ENCODE measurements at places on chromosomes 6 and 20.

GRCh38 chr6:10266061-10266460 lies 148.8 kb downstream of the TFAP2A start:
- DNase-seq: no peak

DNA sequence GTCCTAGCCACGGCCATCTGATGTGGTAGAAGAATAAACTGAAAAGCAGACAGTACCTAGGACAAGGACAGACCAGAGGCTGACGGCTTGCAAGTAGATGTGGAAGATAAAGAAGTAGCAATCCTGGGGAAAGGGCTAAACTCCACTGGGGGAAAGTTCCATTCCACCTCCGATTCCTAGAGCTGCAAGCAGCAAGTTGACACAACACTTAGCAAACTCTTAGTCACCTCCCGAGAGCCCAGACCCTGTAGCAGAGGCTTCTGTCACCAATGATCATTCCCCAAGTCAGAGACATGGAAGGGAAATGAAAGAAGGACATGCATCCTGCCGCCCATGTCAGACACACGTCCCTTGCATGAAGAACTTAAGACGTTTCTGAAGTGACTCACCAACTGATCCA lies 99.2 kb upstream of the RPS6KA2 start:
- no peak for DNase-seq

DNA sequence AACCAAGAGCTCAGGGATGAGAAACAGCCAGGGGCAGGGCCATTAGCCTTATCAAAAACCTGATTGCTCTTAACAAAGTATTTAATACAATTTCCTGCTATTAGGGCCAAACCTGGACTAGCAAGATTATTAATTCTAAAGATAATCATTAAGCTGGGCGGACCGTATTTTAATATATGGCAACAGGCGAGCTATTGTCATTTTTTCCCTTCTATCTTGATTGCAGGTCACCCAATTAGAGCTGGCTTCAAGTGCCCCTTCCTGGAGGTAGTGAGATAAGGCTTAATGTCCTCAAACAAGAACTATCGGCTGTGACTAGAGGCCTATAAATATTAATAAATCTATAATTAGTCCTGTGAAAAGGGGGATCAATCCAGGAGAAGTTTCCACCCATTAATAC lies 66.0 kb upstream of the BLCAP start:
- DNase-seq: no peak

GRCh38 chr6:37903351-37904340 lies 84.1 kb downstream of the ZFAND3 start:
- no peak for DNase-seq

DNA sequence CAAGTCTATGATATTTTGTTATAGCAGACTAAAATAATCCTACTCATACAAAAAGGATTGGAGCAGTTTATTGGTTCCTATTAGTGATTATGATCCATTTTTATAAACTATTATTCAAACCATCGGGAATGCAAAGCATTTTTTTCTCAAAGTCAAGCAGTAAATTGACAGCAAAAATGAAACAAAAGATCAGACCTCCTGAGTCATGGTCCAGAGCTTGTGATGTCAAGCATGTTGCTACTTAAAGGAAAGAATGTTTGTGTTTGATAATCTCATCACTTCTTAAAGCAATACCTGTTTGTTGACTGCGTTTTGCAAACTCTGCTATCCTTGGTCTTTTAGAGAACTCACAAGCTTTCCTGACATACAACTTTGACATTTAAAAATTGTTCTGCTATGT lies 204.4 kb downstream of the SAMD5 start:
- no peak for DNase-seq

DNA sequence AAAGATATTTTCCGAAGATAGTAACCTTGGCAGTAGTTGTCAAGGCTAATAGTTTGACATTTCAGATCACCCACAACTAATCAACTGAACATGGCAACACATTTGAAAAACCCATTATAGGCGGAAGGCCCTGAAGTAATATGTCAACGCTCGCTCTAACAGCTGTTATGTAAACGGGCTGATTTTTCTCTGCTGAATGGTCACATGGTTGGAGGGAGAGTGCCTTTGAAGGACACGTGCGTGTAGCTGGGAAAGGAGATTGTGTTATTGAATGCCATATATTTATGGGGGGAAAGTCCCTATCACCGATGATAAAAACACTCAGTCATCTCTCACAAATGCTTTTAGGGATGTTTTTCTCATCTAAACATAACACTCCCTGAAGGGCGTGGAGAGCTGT lies 160.0 kb upstream of the RALGAPA2 start:
- no peak for DNase-seq

GRCh38 chr6:159117563-159117962 lies 51.6 kb upstream of the FNDC1 start:
- no peak for DNase-seq

DNA sequence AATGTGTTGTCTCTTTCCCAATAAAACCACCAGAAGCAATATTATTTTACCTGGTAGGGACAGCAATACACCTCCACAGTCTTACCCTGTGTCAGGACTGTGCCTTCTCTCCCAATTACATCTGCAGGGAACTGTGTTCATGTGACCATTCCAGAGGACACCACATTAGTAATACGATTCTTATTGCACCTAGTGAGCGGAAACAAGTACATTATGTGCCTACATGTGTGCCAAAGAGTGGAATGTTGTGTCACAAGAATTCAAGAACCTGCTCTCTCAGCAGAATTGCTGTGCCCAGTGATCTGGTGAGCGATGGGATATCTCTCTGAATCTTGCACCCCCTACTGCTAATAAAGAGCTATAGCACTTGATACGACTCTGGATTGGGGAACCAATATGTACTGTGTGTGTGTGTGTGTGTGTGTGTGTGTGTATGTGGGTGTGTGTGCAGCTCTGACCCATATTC lies 57.4 kb upstream of the FOXC1 start:
- peak; percentile 46 for DNase-seq

DNA sequence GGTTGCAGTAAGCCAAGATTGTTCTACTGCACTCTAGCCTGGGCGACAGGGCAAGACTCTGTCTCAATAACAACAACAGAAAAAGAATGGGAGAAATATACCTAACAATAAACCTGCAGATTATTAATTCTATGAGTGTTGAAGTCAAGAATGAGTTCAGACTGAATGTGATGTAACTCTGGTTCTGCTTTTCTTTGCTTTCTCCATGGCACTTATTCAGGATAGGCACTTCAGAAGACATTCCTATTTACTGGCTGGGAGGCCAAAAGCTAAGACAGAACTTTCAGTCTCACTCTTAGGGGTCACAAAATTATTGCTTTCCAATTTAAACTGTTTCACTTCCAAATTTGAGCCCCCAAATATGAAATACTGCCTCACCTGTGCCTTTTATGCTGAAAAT lies 15.7 kb upstream of the PRIM2 start:
- DNase-seq: no peak

GRCh38 chr20:59405226-59406200 lies 105.1 kb downstream of the EDN3 start:
- DNase-seq: no peak

DNA sequence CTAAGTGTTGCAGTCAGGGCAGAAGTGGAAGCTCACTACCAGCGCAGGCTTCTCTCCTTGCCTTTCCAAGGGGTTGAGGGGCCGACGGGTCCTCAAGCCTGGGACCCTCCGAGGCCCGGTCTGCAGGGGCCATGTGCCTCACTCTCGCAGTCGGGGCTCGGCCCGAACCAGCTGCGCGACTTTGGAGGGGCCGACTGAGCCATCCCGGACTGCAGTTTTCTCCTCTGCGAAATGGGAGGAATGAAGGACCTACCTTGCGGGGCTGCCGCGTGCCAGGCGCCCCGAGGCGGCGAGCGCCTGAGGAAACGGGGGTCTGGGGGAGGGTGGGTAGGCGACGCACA lies 5.6 kb downstream of the LZTS3 start:
- DNase-seq: no peak

DNA sequence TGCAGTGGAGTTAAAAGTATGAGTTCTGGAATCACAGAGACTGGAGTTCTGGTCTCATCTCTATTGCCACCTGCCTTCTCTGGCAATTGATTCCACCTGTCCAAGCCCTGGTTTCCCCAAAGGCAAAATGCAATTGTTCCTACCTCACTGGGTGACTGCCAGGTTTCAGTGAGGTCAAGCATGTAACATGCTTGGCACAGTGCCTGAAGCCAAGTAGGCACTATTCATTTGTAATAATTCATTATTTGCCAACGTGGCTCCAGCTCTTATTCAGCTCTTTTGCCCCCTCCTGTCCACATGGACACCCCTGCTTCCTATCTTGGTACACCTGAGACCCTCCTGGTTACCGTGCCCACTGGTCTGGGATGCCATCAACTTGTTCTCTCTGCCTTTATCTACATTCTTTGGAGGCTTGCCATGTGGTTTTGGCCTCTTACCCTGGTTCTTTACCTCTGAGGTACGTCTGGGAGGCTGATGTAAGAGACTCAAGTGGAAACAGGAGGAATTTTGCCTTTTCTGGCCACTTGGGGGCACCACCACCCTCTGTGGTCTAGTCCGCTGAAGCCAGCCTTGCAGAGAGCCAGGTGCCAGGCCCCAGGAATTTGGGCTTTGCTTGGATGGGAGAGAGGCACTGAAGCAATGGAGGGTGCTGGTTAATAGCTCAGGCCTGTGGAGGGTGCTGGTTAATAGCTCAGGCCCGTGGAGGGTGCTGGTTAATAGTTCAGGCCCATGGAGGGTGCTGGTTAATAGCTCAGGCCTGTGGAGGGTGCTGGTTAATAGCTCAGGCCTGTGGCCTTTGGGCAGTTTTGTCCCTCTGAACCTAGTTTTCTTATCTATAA lies 1.7 kb downstream of the KCNK15 start:
- DNase-seq: peak; percentile 32

GRCh38 chr20:46117704-46118467 lies at the start of gene CD40:
CD40 (plus strand) TSS chr20:46118314; CDS start chr20:46118344, 30 bp downstream.
- DNase-seq: peak; percentile 62

GRCh38 chr6:125927761-125928160 lies 28.8 kb upstream of the HINT3 start:
- DNase-seq: no peak

DNA sequence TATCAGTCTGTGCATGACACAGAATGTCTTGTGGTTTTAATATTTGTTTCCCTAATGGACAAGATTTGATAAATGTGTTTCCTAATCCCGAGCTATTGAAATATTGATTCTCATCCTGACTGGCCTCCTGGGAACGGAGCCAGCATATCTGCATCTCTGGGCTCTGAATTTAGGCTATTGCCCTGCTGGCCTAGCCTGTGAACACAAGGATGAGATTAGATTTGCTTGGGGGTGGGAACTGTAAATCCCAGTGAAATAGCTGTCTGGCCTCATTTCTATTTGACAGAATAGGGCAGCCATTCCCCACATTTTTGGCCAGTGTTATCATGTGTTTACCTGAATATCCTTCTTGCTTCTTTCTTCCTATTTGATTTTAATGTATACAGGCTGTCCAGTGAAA lies 198.4 kb upstream of the SOX4 start:
- no peak for DNase-seq

- DNase-seq: no peak
Observed at GRCh38 chr20:1881240-1881835, 13.9 kb upstream of the SIRPA start.

- no peak for DNase-seq
Observed at GRCh38 chr20:52469128-52469527, 277.5 kb upstream of the ZFP64 start.

All from CD4-positive, alpha-beta T cell treated with Interleukin-15 for 4 hours (primary cell).